ENCODE measurements at places on chromosomes 6 and 20. TPM values are rescaled to one million over a fixed set of nuclear protein-coding genes. Genes with fewer than 3 reads are reported as not detected.

The TMEM170B gene
- polyA plus RNA-seq: 10.7 TPM

The SNX9 gene
- 33.8 TPM for polyA plus RNA-seq

The PNPLA1 gene
- polyA plus RNA-seq: 0.11 TPM

The SMPDL3A gene
- polyA plus RNA-seq: 13.6 TPM

The CLDN20 gene
- polyA plus RNA-seq: 2.2 TPM

- no peak for DNase-seq
Observed at GRCh38 chr6:43511824-43512415, 1.8 kb upstream of the LRRC73 start.

DNA sequence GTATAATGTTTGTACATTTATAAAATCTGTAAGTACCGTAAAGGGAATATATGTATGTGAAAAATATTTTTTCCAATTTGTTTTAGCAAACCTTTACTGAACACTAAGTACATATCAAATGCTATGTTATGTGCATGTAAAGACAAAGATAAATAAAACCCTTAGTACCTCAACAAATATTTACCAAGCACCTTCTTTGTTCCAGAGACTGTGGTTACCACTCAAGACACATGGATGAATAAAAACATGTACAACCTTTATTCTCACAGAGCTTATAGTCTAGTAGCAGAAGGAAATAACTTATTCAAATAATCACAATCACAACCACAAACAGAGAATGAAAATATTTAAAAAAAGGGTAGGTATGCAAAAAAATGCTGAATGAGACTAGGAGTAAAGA lies 17.5 kb downstream of the TMX4 start:
- no peak for DNase-seq

- no peak for DNase-seq
Observed at GRCh38 chr6:33967966-33968724, 164.3 kb upstream of the MLN start.

- peak; percentile 76 for DNase-seq
Observed at GRCh38 chr20:36344517-36345132, 38.5 kb downstream of the DLGAP4 start.

DNA sequence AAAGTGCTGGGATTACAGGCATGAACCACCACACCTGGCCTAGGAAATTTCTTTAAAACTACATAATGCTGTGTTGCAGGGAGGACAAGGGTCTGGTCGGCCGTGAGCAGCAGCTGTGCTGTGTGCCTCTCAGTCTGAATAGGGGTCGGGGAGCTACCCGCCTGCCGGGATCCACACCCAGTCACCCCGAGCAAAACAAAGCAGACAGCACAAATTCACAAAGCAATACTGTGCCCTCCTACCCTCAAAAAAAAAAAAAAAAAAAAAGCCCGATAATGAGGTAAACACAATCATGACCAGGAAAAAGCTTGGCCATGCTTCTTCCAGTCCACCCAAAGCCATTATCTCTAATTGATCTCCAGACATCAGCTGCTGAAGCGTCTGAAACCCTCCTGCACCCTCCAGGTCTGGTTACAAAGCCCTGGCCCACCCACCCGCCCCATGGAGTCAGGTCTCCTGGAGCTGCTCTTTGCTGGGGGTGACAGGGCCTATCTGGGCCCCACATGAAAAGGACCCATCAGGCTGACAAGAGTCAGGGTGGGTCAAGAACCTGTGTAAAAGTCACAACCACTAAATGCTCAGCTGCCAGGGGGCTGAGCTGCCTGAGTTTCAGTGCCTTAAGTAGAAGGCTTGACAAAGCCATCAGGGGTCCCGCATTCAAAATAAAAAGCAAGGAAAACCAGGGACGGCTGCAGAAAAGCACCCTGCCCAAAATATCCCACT lies 88.2 kb downstream of the NOL4L start:
- no peak for DNase-seq

Measured in left renal pelvis (tissue), 4 donors.